Cardiac septum (tissue), 1 donor: ENCODE measurements at places on chromosomes 5 and 9. TPM values are rescaled to one million over a fixed set of nuclear protein-coding genes. Genes with fewer than 3 reads are reported as not detected.

- DNase-seq: no peak
Measured at GRCh38 chr9:7452378-7452777, 347.2 kb downstream of the DMAC1 start.

PRR7 gene
- total RNA-seq: 5.1 TPM

DNA sequence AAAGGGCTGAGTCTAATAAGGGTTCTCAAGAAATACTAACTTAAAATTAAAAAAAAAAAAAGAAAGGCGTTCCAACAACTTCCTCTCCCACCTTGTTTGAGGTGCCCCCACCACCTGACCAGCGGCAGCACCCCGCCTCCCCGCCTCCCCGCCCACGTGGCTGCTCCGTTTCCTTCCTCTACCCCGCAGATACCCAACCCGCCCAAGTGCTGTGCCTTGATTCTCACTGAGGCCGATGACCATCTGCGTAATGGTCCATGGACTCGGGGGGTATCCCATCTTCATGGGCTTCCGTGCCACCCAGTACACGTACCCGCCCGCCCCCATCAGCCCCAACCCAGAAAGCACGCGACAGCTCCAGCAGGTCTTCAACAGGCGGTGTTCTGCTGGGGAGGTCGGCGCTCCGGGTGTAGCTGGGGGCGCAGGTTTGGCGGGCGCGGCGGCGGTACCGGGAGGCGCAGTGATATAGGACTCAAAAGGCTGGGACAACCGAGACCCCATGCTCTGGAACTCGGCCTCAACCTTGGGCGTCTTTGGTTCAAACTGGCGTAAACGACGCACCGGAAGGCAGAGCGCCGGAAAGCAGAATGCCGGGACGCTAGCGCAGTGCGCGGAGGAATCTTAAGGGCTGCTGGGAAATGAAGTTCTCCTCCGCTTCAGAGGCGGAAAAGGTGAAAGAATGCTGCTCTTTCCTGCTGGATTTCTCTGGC is at the start of gene DMAC1:
Gene DMAC1, minus strand, starts transcription at position 545 of the 710 bp plus-strand sequence. Its CDS starts 44 bp downstream, at position 501.
- peak; percentile 90 for DNase-seq

DNA sequence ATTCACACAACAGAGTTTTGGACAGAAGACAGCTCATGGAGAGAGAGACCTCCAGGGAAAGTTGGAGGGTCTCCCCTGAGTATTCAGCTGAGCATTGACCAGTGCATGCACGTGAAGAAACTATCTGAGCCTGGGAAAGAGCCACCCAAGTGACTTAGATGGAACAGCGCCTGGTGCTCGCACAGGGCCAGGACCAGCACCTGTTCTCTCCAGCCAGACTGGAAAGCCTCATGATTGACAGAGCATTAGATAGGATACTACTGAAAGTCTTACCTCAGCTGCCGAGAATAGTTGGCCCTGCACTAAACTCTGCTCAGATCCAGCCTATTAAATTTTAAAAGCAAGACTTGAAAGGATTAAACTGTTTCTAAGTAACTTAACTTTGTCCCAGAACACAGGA is 28.3 kb upstream of the NEURL1B start:
- DNase-seq: peak; percentile 33

RNF208 gene
- total RNA-seq: 22.2 TPM

NXNL2 gene
- not detected for total RNA-seq
